Sigmoid colon (tissue), 7 donors: ENCODE measurements at places on chromosomes 3 and 15. TPM values are rescaled to one million over a fixed set of nuclear protein-coding genes. Genes with fewer than 3 reads are reported as not detected.

GRCh38 chr3:103057003-103057402 is 622.2 kb downstream of the ZPLD1 start:
- no peak for DNase-seq
- no peak overlapping the region for H3K27ac ChIP-seq
- no peak overlapping the region for H3K4me3 ChIP-seq
- H3K36me3 ChIP-seq = no peaks in the 10 kb centered on the region
- H3K4me1 ChIP-seq = no peaks in the 10 kb centered on the region

GRCh38 chr15:82878325-82878724 is 68.9 kb downstream of the WHAMM start:
- no peaks in the 10 kb centered on the region for H3K36me3 ChIP-seq
- H3K27me3 ChIP-seq = no peaks in the 10 kb centered on the region
- H3K4me1 ChIP-seq = no peaks in the 10 kb centered on the region
- DNase-seq = no peak
- no peak overlapping the region for H3K4me3 ChIP-seq

PPARG gene
- total RNA-seq = 11.5 TPM

STRC gene
- total RNA-seq = 0.68 TPM

- no peak overlapping the region for H3K4me3 ChIP-seq
- H3K27ac ChIP-seq = no peak overlapping the region
- no peak for DNase-seq
- H3K36me3 ChIP-seq = peaks cover 17% of the 10 kb centered on the region
Observed at GRCh38 chr15:75921732-75922703, 18.3 kb downstream of the FBXO22 start.

GRCh38 chr3:8303466-8303865 is 198.2 kb upstream of the LMCD1 start:
- DNase-seq = no peak
- H3K36me3 ChIP-seq = no peaks in the 10 kb centered on the region
- H3K4me3 ChIP-seq = no peak overlapping the region
- no peak overlapping the region for H3K27ac ChIP-seq
- H3K4me1 ChIP-seq = no peaks in the 10 kb centered on the region
- H3K27me3 ChIP-seq = no peaks in the 10 kb centered on the region

CLEC3B gene
- 97.2 TPM for total RNA-seq

GRCh38 chr3:51336261-51336660 is 48.8 kb upstream of the MANF start:
- H3K4me3 ChIP-seq = no peak overlapping the region
- no peaks in the 10 kb centered on the region for H3K36me3 ChIP-seq
- no peak overlapping the region for H3K27ac ChIP-seq
- H3K27me3 ChIP-seq = no peaks in the 10 kb centered on the region

PLA2G4D gene
- not detected for total RNA-seq

- H3K36me3 ChIP-seq = no peaks in the 10 kb centered on the region
- H3K4me1 ChIP-seq = peaks cover 21% of the 10 kb centered on the region
- DNase-seq = peak; percentile 61
- no peak overlapping the region for H3K4me3 ChIP-seq
- H3K27ac ChIP-seq = peak overlapping the region; percentile 49
- no peaks in the 10 kb centered on the region for H3K27me3 ChIP-seq
Observed at GRCh38 chr15:66852064-66852905, 150.2 kb downstream of the SMAD6 start.

DNA sequence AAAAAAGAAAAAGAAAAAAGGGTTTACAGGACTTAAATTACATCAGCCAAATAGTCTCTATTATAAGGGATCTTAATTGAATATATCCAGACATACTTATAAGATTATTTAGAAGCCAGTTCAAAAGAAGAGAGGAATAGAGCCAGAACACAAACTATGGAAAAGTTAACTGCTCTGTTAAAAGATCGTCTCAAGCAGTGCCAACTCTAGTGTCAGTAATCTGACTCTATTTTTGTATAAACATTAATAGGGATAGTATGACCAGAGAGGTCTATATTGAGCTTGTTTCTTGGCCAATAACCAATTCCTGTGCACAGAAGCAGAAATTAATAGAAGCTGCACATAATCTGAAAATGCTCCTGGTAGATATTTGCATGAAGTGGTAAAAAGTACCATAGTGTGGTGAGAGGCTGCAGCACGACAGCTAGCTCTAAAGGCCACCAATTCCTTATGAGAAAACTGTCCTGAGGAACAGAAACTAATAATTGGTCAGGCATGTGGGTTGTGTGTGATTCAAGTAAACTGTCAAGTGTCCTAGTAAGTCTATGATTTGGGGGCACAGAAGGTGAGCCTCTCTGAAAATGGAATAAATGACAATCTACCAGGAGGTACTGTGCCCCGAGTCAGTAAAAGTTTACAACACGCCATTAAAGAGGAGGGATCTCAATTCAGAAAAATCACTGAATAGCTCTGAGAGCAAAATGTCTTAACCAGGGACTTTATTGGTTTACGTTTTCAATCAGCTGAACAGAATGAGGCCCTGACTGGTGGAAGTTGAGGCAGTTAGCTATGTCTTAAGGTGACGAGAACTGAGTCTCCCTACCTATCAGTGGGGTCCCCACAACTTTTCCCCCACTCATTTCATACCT is 51.5 kb upstream of the NANOGP8 start:
- no peak for DNase-seq
- H3K36me3 ChIP-seq = no peaks in the 10 kb centered on the region
- no peaks in the 10 kb centered on the region for H3K27me3 ChIP-seq

LRRC15 gene
- not detected for total RNA-seq

- H3K36me3 ChIP-seq = no peaks in the 10 kb centered on the region
- H3K4me3 ChIP-seq = no peak overlapping the region
- H3K27me3 ChIP-seq = no peaks in the 10 kb centered on the region
- H3K4me1 ChIP-seq = no peaks in the 10 kb centered on the region
- no peak overlapping the region for H3K27ac ChIP-seq
- no peak for DNase-seq
Observed at GRCh38 chr3:31725568-31725967, 192.8 kb downstream of the STT3B start.

DNA sequence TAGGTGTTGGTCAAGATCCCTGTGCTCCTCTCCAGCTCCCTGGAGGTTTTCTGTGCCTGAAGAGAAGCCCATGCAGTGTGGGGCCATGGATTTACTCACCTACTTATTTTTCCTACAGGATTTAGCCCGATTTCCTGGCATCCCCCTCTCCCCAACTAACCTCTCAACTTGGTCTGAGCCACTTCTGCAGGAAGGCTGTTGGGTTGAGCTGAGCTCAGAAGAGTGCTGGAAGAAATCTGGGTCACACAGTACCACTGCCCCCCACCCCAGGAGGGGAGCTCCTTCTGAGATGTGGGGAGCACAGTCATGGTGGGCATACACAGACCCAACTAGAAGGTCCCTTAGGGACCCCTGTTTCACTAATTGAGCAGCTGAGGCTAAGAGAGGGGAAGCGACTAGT is 34.4 kb upstream of the SLCO2A1 start:
- DNase-seq = no peak
- no peaks in the 10 kb centered on the region for H3K36me3 ChIP-seq
- no peak overlapping the region for H3K4me3 ChIP-seq
- H3K27ac ChIP-seq = no peak overlapping the region

DNA sequence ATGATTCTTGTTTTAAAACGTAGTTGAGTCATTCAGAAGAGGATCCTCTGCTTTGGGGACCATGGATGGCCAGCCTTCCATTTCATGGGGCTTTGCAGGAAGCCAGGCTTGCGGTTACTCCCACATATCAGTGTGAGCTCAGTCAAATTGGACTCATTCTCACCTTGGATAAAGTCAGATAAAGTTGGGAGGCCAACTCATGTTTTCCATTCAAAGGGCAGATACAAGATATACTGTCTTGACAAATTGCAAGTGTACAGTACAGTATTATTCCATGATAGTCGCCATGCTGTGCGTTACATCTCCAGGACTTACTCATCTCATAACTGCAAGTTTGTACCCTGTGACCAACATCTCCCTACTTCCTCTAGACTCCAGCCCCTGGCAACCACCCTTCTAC is 25.5 kb upstream of the B3GNT5 start:
- H3K4me3 ChIP-seq = no peak overlapping the region
- H3K36me3 ChIP-seq = no peaks in the 10 kb centered on the region
- H3K4me1 ChIP-seq = no peaks in the 10 kb centered on the region
- no peaks in the 10 kb centered on the region for H3K27me3 ChIP-seq
- H3K27ac ChIP-seq = no peak overlapping the region

GRCh38 chr3:122406198-122406597 is 9.7 kb downstream of the WDR5B start:
- no peak overlapping the region for H3K27ac ChIP-seq
- no peak for DNase-seq
- H3K4me3 ChIP-seq = no peak overlapping the region
- no peaks in the 10 kb centered on the region for H3K4me1 ChIP-seq
- H3K36me3 ChIP-seq = no peaks in the 10 kb centered on the region

DNA sequence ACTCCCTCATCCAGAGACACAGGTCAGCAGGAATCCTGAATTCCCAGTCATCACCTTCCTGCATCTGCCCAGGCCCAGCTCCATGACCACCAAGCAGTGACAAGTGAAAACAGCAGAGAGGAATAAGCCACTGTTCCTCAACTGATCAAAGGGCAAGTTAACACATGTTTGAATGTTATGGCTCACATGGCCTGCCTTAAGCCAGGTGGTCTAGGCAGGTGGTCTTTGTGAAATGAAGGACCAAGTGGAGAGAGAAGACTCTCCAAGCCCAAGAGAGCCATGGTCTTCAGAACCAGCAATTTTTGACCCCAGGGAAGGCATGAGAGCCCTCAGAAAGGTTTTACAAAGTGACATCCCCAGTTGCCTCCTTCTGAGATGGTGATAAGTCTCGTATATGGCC is 161.8 kb downstream of the EPHB1 start:
- H3K27ac ChIP-seq = no peak overlapping the region
- no peaks in the 10 kb centered on the region for H3K4me1 ChIP-seq
- no peaks in the 10 kb centered on the region for H3K27me3 ChIP-seq
- DNase-seq = no peak
- no peaks in the 10 kb centered on the region for H3K36me3 ChIP-seq

LSAMP gene
- total RNA-seq = 23.5 TPM

- no peak overlapping the region for H3K27ac ChIP-seq
- DNase-seq = no peak
- no peaks in the 10 kb centered on the region for H3K36me3 ChIP-seq
- H3K27me3 ChIP-seq = no peaks in the 10 kb centered on the region
- no peak overlapping the region for H3K4me3 ChIP-seq
- no peaks in the 10 kb centered on the region for H3K4me1 ChIP-seq
Observed at GRCh38 chr3:13307041-13307440, 113.1 kb downstream of the NUP210 start.

GRCh38 chr3:156102267-156102931 is 18.0 kb upstream of the KCNAB1 start:
- DNase-seq = no peak
- no peak overlapping the region for H3K4me3 ChIP-seq
- no peak overlapping the region for H3K27ac ChIP-seq

ARHGAP11A gene
- 0.99 TPM for total RNA-seq

DNA sequence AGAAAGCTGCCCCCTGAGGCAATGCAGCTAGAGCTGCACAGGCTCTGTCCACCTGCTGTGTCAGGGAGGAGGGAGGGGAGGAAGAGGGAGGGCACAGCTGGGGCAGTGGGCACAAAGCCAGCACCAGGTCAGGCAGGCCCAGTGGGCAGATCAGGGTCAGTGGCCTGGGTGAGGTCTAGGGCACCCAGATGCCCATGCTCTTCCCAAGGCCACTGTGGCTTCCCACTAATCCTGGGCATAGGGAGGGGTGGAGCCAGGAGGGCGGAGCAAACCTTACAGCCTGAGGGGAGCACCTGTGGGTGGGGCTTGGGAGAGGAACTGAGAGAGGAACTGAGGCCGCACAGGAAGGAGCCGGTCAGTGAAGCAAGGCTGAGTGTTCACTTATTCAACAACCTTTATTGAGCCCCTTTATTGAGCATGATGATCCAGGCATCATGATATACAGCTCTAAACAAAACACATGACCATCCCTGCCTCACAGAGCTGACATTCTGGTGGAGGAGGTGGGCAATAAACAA is 55.0 kb downstream of the RHCG start:
- DNase-seq = no peak
- no peaks in the 10 kb centered on the region for H3K4me1 ChIP-seq
- no peak overlapping the region for H3K4me3 ChIP-seq
- peaks cover 2% of the 10 kb centered on the region for H3K27me3 ChIP-seq
- H3K36me3 ChIP-seq = no peaks in the 10 kb centered on the region

DNA sequence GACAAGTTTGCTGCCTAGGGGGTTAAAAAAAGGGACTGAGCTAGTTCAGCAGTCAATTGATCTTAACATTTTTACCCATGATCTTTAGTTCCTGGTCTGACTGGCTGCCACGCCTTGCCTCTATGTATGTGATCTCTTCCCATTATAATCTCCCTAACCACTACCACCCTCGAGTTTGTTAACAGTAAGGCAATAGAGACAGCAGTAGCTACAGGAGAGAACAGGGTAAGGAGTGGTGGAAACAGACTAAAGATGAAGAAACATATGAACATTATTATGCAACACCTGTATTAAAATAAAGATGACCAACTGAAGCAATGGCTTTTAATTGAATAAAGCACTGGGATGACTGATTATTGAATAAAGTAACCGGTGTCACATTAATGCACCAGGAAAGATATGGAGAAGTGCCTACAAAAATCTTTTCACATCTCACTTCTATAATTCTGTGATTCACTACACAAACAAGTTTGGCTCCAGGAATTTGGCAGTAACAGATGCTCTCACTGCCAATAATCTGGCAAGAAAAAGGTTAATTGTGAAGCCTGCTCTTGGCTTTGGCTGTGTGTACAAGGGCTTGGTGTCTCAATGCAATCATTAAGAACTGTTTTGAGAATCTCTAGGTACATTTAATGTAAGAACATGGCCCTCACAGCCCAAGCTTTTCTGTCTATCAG is 95.7 kb downstream of the HHLA2 start:
- no peaks in the 10 kb centered on the region for H3K4me1 ChIP-seq
- no peaks in the 10 kb centered on the region for H3K27me3 ChIP-seq
- DNase-seq = no peak
- no peaks in the 10 kb centered on the region for H3K36me3 ChIP-seq
- H3K27ac ChIP-seq = no peak overlapping the region

GRCh38 chr15:33460166-33460805 is 149.5 kb downstream of the RYR3 start:
- no peaks in the 10 kb centered on the region for H3K4me1 ChIP-seq
- no peak overlapping the region for H3K27ac ChIP-seq
- H3K36me3 ChIP-seq = no peaks in the 10 kb centered on the region
- no peaks in the 10 kb centered on the region for H3K27me3 ChIP-seq
- H3K4me3 ChIP-seq = no peak overlapping the region

SFMBT1 gene
- 13.7 TPM for total RNA-seq

DNA sequence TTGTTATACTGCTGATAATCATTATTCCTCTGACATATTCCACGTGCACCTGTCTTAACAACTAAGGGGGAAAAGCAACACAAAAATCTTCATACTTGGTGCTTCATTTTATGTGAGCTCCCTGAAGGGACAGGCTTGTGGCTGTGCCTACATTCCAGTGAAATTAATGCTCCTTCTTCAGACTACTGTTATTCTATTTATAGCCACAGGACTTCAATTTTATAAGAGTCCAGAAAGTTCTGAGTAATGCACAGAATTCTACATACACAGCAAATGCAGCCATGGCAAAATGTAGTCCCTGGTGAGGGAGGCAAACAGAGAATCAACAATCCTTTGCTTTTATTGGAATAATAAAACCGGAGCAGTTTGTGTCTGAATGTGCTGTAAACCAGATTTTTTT is 417.1 kb downstream of the RBMS3 start:
- DNase-seq = no peak
- no peaks in the 10 kb centered on the region for H3K36me3 ChIP-seq
- peak overlapping the region; percentile 86 for H3K27ac ChIP-seq
- H3K4me1 ChIP-seq = peaks cover 62% of the 10 kb centered on the region
- H3K4me3 ChIP-seq = no peak overlapping the region

TERB2 gene
- not detected for total RNA-seq
